ENCODE measurements at places on chromosomes 3 and 15.

- DNase-seq, result no peak
Measured at GRCh38 chr3:125037498-125038150, 18.2 kb downstream of the HEG1 start.

GRCh38 chr15:97026781-97027180, 696.3 kb downstream of the NR2F2 start:
- DNase-seq, result no peak

GRCh38 chr3:11034309-11034985, 41.9 kb downstream of the SLC6A1 start:
- DNase-seq, result no peak

GRCh38 chr15:44219073-44219472, 24.0 kb upstream of the FRMD5 start:
- DNase-seq, result no peak

- DNase-seq, result no peak
Measured at GRCh38 chr3:125594125-125594524, 1.2 kb downstream of the OSBPL11 start.

- DNase-seq, result no peak
Measured at GRCh38 chr3:7957024-7957423, 544.6 kb upstream of the LMCD1 start.

GRCh38 chr3:140164922-140165590, 230.1 kb downstream of the CLSTN2 start:
- no peak for DNase-seq

GRCh38 chr3:156888176-156888575, 62.0 kb downstream of the LEKR1 start:
- no peak for DNase-seq

- no peak for DNase-seq
Measured at GRCh38 chr15:34847598-34847997, 52.2 kb upstream of the ACTC1 start.

GRCh38 chr15:29692527-29692926, 129.7 kb downstream of the TJP1 start:
- DNase-seq, result no peak

- no peak for DNase-seq
Measured at GRCh38 chr3:4079339-4080195, 223.6 kb upstream of the SETMAR start.

DNA sequence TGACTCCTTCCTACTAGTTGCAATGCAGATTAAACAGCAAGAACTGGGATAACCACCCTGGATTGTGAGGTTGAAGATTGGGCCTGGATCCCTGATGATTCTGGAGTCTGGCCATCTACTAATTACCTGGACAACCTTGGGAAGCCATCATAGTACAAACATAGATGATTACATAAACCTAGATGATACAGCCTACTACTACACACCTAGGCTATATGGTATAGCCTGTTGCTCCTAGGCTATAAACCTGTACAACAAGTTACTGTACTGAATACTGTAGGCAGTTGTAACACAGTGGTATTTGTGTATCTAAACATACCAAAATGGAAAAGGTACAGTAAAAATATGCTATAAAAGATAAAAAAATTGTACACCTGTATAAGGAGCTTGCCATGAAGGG, 48.0 kb downstream of the NSUN3 start:
- DNase-seq, result no peak

GRCh38 chr3:69876073-69876472, 123.5 kb upstream of the SAMMSON start:
- no peak for DNase-seq

- no peak for DNase-seq
Measured at GRCh38 chr3:18114894-18115293, 310.2 kb downstream of the SATB1 start.

DNA sequence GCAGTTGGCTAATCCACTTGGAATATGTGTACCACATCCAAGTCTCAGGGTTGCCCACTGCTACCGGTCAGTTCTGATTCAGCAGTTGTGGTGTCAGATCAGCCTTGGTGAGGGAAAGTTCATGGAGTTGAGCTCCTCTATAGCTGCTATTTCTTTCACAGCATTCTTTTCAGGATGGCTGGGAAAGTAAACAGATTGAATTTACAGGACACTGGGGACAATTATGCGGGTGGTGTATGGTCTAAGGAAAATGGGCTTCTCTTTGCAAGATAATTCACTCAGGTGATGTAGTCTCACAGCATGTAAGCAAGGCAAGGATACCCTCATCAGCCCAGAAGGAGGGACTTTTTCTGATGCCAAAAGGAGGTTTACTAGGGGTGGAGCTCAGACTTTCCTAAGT, 249.9 kb downstream of the DOCK3 start:
- no peak for DNase-seq

- DNase-seq, result peak; percentile 35
Measured at GRCh38 chr15:68149059-68149458, 56.1 kb downstream of the CALML4 start.

DNA sequence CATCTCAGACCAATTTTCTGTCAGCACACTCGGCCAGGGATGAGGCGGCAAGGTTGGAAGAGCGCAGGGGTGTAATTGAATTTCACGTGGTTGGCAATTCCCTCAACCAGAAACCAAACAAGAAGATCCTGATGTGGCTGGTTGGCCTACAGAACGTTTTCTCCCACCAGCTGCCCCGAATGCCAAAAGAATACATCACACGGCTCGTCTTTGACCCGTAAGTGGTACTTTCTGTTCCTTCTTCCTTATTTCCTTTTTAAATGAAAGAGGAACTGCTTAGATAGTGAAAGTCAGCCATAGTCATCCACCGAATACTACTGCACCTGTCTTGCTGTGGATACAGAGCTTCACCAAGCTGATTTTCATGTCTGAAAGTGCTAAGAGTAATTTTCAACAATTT, 60.1 kb downstream of the SGO1 start:
- DNase-seq, result peak; percentile 4

GRCh38 chr15:69149803-69150202, 10.6 kb upstream of the GLCE start:
- no peak for DNase-seq

GRCh38 chr3:44105571-44105970, 136.1 kb upstream of the TOPAZ1 start:
- DNase-seq, result no peak

DNA sequence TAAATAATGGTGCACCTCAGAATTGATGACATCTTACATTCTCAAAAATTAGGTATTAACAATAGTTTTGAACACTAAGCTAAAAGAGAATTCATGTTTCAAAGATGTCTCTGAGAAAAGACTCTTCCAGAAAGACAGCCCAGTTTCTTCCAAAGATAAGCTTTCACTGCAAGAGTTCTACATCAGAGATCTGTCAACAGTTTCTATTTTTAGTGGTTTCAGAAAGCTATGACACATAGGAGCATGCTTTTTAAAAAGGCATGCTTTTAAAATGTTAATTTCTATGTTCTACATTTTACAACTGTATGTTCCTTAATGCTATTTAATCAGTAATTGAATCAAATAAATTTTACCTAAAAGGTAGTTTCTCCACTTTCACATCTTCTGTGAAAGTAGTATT, 88.2 kb downstream of the PLOD2 start:
- peak; percentile 25 for DNase-seq

DNA sequence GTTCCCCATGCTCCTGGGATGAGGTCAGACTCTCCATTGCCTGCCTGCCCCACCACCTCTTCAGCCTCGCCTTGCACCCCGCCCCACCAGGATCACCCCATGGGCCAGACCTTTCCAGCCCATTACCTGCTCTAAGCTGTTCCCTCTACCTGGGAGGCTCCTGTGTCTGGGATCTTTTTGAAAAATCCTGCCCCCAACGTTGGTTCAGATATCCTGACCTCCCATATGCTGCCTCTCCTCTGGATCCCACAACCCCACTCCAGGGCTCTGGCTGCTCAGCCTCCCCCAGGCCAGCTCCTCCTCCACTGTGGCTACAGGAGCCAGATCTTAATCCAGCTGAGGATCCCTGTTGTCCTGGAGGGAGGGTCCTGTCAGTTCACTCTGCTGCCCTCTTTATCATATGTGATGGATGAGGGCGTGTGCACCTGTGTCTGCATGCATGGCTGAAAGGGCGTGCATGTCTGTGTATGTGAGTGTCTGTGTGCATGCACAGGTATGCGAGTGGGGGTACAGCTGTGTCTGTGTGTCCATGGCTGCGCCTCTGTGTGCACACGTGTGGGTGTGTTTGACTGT, 21.7 kb upstream of the ALAS1 start:
- no peak for DNase-seq

DNA sequence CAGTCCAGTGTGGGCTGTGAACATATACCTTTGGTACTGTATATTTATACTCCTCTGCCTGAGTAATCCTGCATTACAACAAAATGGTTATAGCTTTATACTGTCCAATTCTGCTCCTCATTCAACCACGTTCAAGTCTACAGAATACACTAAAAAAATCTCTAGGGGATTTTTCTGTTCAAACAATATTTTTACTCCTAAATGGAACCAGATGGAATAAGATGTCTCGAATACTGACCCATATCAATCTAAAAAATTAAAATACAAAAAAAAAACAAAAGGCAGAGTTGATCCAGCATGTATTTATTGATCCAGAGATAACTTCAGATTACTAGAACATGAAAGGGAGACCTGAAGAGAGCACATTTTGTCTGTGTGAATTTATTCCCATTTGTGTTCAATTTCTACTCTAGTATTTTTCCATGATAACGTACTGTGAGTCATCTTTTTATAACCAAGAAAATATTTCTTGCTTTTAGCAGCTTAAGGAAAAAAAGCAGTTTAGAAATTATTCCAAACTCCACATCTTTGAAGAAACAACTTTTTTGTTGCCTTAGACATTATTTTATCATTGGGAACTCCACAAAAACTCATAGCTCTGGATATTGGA, 910.7 kb downstream of the TBL1XR1 start:
- peak; percentile 11 for DNase-seq

All from stromal cell of bone marrow (primary cell).